Esophagus mucosa (tissue), 1 donor: ENCODE measurements at places on chromosomes 4 and X.
A peak's percentile ranks its signal among the peaks of the same experiment; 100 is the strongest.

- ATAC-seq: no peak
Measured at GRCh38 chrX:67961516-67961915, 417.7 kb downstream of the AR start.

- peak; percentile 67 for ATAC-seq
Measured at GRCh38 chr4:73528171-73528570, 46.6 kb downstream of the AFM start.

DNA sequence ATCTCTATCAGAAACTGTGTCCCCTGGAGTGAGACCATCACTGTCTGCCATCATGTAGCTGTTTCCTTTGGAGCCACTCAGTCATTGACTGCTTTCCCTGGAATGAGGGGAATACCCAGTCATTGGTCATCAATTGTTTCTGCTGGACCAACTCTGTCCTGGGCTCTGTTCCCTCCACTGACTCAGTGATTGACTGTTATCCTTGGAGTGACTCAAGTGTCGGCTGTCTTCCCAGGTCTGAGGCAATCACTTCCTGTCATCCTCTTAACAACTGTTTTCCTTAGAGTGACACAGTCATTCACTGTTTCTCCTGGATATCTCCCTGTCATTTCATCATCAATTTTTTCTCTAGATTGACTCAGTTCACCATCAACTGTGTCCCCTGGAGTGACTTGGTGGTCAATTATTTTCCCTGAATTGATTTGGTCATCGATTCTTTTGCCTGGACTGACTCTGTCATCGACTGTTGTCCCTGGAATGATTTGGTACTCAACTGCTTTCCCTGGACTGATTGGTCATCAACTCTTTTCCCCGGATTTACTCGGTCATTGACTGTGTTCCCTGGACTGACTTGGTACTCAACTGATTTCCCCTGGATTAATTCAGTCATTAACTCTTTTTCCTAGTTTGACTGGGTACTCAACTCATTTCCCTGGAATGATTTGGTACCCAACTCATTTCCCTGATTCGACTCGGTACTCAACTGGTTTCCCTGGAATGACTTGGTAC, 327.9 kb upstream of the VCX start:
- no peak for ATAC-seq

DNA sequence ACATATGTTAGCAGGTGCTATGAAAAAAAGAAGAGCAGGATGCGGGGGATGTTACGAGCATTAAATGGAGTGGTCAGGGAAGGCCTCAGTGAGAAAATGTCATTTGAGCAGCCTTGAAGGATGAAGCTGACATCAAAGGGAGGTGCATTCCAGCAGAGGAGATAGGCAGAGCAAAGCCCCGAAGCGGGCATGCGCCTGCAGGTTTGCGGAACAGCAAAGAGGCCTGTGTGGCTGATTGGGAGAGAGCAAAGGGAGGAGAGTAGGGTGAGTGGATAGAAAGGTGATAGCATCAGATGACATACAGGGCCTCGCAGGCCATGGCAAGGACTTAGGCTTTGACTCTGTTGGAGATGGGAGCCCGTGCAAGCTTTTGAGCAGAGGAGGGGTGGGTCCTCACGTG, 95.4 kb upstream of the GPR50 start:
- no peak for ATAC-seq
